ENCODE measurements at places on chromosomes 11 and 22. TPM values are rescaled to one million over a fixed set of nuclear protein-coding genes. Genes with fewer than 3 reads are reported as not detected.

Gene TBX10
- total RNA-seq: not detected

Gene DDTL
- 0.11 TPM for total RNA-seq

Gene CRYBA4
- not detected for total RNA-seq

Gene CSTF3
- 31.4 TPM for total RNA-seq

Gene RAB36
- total RNA-seq: 1.0 TPM

Gene MYO7A
- total RNA-seq: 0.40 TPM

Gene ADAMTS8
- not detected for total RNA-seq

Gene TMX2
- 161 TPM for total RNA-seq

Gene MS4A12
- not detected for total RNA-seq

Gene SUSD2
- 0.29 TPM for total RNA-seq

Gene C1QTNF4
- not detected for total RNA-seq

Gene OR5B21
- not detected for total RNA-seq

Gene GGT5
- not detected for total RNA-seq

Gene TMEM25
- 8.7 TPM for total RNA-seq

Gene PHOX2A
- total RNA-seq: not detected

Gene PTGDR2
- 0.06 TPM for total RNA-seq

Gene MS4A8
- not detected for total RNA-seq

Gene C11orf91
- not detected for total RNA-seq

Gene GALNT18
- total RNA-seq: 6.9 TPM

Gene PLAAT2
- total RNA-seq: 4.1 TPM

Gene NTM
- total RNA-seq: 15.8 TPM

Gene JHY
- 2.2 TPM for total RNA-seq

Gene TPP1
- 2.5 TPM for total RNA-seq

Gene FAM89B
- total RNA-seq: 30.2 TPM

Gene C2CD3
- total RNA-seq: 21.9 TPM

Gene PVALB
- not detected for total RNA-seq

Gene ACRV1
- not detected for total RNA-seq

Gene ARAP1
- total RNA-seq: 55.7 TPM

Gene TAF6L
- total RNA-seq: 27.4 TPM

Gene AIFM3
- 2.0 TPM for total RNA-seq

Gene C11orf68
- total RNA-seq: 12.5 TPM

Gene MAJIN
- total RNA-seq: not detected

Gene BTBD18
- not detected for total RNA-seq

Gene HTR3A
- not detected for total RNA-seq

Gene PPP1R14B
- total RNA-seq: 421 TPM

Gene VWCE
- not detected for total RNA-seq

Gene CCDC116
- total RNA-seq: 0.29 TPM

Gene ZBTB16
- total RNA-seq: not detected

Gene DRD2
- not detected for total RNA-seq

Gene CD6
- 0.06 TPM for total RNA-seq

Gene DDI1
- not detected for total RNA-seq

Gene RAPSN
- not detected for total RNA-seq

Gene SLC6A5
- not detected for total RNA-seq

Gene MRGPRF
- not detected for total RNA-seq

Gene SLCO2B1
- 0.51 TPM for total RNA-seq

Gene DDIAS
- total RNA-seq: 18.2 TPM

Gene INCENP
- 57.0 TPM for total RNA-seq

Gene PANX2
- total RNA-seq: 1.5 TPM

Gene SLC1A2
- total RNA-seq: 0.03 TPM

Gene MRGPRX4
- not detected for total RNA-seq

Gene TECTA
- 0.17 TPM for total RNA-seq

Gene OR5A1
- total RNA-seq: not detected

Gene MISFA
- 6.4 TPM for total RNA-seq

Gene COMT
- total RNA-seq: 166 TPM

Gene MS4A14
- total RNA-seq: not detected

Gene XKR3
- total RNA-seq: not detected

Gene LDLRAD3
- 6.1 TPM for total RNA-seq
